ENCODE measurements at places on chromosomes 11 and 22. TPM values are rescaled to one million over a fixed set of nuclear protein-coding genes. Genes with fewer than 3 reads are reported as not detected.
A peak's percentile ranks its signal among the peaks of the same experiment; 100 is the strongest.

Gene RASL10A
- not detected for total RNA-seq

Gene MISFA
- total RNA-seq, result 4.8 TPM

Gene SNX32
- 1.5 TPM for total RNA-seq

Gene HBG2
- not detected for total RNA-seq

Gene NXPE4
- total RNA-seq, result not detected

Gene KBTBD3
- total RNA-seq, result 2.2 TPM

Gene OR5AK2
- total RNA-seq, result not detected

Gene SPTBN2
- total RNA-seq, result 57.2 TPM

DNA sequence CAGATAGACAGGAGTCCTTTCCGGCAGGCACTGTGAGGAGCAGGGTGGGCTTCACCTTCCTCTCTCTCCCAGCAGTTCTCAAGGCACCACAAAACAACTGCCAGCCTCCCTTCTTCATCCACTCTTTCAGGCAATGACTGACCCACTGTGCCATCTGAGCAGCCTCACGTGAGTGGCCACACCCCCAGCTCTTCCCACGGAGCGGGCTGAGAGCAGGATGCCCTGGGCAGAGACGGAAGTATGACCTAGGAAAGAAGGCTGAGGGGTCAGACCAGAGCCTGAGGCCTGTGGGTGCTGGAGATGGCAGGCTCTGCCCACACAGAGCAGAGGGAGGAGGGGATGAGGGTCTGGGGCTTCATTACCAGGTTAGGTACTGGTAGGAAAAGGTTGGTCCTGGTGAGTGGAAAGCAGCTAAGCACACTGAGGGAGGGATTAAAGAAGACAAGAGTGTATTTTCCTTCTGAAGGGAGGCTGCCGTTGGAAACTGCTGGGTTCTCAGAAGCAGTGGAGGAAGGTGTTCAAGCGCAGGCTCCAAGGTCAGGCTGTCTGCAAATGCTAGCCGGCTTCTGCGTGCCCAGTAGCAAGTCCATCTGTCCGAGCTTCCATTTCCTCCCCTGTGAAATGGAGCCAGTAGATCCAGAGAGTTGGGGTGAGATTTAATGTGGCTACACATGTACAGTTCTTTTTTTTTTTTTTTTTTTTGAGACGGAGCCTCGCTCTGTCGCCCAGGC, 4.6 kb downstream of the NLRP6 start:
- DNase-seq, result no peak

- no peak for DNase-seq
Observed at GRCh38 chr22:24327832-24328231, 57.2 kb downstream of the SPECC1L start.

DNA sequence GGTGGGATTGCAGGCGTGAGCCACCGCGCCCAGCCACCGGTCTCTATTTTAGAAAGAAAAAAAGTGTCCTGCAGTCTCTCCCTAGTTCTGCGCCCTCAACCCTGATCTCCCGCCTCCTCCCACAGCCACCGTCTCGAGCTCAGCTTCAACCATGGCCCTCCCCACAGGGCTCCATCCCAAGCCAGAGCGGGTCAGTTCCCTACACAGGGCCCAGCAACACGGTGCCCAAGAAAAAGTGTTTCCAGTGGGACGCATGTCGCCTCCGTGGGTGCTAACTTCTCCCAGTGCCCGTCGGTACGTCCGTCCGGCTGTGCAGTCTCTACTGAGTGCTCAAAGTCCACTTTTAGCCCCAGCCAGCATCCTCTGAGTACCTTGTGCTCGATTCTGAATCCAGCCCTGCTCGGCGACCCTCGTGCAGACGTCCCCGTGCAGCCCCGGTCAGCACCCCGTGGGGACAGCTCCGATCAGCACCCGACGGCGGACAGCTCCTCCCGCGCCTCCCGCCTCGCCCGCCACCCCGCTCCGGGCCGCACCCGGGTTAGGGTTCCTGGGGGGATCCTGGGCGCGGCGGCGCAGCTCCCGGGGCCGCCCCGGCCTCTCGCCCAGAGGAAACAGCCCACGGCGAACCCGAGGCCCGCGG, 657 bp upstream of the MAPK8IP2 start:
- peak; percentile 8 for DNase-seq

- DNase-seq, result no peak
Observed at GRCh38 chr11:38123673-38124072, 1525.6 kb upstream of the RAG2 start.

DNA sequence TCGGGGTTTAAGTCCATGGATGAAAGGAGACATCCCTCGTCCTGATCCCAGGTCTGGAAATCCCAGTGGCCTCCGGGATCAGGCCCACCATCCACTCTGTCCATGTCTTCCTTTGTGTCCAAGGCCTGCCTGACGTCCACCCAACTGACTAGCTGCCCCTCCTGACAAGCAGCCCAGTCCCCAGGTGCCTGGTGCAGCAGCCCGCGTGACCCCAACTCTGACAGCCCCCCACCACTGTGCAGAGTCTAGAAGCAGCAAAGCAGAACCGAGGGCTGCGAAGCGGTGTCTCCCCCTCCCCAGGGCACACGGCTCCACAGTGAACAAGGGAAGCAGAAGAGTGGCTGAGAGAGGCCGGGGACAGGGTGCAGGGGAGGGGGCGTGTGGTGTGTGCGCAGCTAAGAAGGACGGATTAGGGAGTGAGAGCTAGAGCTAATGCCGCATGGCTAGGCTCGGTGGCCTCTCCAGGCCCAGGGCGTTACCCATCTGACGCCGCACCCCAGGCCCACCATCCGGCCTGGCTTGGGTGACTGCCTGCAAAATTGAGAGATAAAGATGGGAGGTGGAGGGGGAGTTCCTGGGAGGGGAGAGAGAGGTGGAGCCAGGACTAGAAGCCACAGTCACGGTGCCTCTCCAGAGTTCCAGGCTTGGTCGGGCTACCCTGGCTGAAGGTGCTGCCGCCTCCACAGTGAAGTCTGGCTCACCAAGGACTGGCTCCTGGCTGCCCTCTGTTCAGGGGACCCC, 16.6 kb upstream of the BAIAP2L2 start:
- DNase-seq, result no peak

DNA sequence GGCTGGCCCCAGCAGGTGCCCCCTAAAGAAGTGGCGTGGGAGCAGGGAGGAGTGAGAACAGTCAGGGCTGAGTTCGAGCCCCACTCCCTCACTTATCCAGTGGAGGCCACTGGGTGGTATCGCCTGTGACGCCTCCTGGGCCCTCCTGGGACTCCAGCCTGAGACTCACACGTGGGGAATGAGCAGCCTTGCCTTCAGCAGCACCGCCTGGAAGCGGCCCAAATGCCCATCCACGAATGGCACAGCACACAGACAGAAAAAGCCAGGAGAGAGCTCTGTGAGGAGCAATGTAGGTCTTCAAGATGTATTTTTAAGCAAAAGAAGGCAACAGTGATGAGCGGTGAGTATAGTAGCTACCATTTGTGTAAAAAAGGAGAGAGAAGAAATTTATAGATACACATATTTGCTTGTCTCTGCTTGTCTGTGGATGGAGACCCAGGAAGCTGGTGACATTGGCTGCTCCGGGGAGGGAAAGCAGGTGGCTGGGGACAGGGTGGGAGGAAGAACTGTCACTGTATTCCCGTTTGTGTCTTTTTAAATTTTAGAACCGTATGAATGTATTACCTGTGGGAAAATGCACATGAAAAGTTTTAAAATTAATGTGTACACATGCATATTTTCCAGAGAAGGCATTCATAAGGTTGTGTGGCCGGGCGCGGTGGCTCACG, 13.2 kb downstream of the KCNJ4 start:
- DNase-seq, result no peak

- peak; percentile 5 for DNase-seq
Observed at GRCh38 chr11:133570376-133570775, 38.1 kb upstream of the OPCML start.

GRCh38 chr11:110086892-110087309, 6.3 kb upstream of the ZC3H12C start:
- peak; percentile 94 for DNase-seq

GRCh38 chr22:50737728-50738648, at the start of gene ACR:
Gene ACR (plus strand): TSS chr22:50738204. CDS start chr22:50738236, 32 bp downstream.
- DNase-seq, result no peak

DNA sequence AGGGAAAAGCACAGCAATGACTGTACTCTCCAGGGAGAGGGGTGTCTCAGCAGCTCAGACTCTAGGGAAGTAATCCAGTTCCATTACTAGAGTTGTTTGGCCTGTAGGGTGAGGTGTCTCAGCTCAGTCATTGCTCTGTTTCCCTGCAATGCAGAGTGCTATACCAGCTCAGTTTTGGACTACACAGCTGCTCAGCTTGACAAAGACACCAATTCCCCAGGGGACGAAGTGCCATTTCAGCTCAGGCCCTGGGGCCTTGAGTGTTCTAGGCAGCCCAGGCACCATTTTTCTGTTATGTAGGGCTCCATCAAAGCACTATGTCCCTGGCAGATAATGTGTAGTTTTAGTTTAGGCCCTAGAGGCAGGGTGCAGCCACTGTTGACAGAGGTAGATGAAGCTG, 18.2 kb downstream of the CALCB start:
- DNase-seq, result no peak

DNA sequence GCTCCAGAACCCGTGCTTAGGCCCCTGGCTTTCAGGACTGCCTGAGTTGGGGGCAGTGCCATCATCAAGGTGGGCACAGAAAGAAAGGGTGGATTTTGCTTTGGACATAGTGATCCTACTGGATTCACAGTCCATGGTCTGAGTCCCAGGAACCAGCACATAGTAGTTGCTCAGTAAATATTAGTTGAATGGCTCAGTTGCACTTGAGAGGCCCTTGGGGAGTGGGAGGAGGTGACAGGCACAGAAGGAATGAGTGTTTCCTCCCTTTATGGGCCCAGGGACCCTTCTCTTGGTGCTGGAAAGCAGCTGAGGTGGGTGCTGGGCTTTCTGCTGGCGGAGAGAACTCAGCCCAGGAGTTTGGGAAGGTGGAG, 16.6 kb downstream of the ARHGEF17 start:
- DNase-seq, result no peak

DNA sequence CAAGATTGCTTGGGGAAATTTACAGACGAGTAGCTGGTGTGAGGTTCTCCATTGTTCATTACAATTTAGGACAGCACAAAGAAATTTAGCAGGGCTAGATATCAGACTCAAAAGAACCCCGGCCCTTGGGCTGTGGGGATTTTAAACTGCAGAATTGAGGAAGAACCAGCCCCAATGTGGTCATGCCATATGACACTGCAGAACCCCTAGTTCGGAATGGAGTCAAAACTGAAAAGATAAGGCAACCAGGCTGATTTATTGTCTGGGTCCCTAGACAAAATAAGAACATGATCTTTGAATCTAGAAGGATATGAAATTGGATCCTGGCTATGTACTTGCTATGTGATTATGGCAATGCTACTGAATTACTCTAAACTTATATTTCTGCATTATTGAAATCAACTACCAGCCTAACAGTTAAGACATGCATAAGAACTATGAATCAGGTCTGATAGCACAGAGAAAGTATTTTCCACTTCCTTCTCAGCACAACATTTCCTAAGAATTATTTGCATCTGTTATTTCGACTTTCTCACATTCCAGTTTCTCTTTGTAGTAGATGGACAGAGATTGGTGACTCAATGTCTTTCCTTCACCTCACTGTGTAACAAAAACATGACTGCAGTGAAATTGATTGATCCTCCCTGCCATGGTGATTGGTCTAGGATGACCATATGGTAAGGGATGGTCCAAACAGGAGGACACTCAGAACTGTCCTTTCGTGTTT, 13.2 kb downstream of the MMP3 start:
- DNase-seq, result peak; percentile 52

DNA sequence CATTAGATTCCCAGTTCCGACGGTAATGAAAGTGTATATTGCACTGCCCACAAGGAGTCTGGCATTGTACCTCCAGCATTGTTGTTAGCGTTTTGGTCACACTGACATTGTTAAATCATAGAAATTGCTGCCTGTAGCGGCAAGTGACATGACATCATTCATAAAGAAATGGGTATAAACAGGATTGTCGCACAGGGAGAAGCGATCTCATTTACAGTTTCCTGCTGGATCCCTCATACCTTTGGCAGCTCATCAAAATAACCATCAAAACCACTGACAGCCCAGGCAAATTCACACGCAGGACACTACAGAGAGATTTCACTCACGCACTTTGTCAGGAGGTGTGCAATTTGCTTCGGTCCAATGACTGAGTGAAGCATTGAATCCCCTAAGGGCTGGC, 3.5 kb downstream of the HTR3B start:
- no peak for DNase-seq

- DNase-seq, result no peak
Observed at GRCh38 chr11:61083601-61084147, 18.6 kb upstream of the CD5 start.

- DNase-seq, result no peak
Observed at GRCh38 chr11:65112546-65113360, 1.1 kb downstream of the TM7SF2 start.

DNA sequence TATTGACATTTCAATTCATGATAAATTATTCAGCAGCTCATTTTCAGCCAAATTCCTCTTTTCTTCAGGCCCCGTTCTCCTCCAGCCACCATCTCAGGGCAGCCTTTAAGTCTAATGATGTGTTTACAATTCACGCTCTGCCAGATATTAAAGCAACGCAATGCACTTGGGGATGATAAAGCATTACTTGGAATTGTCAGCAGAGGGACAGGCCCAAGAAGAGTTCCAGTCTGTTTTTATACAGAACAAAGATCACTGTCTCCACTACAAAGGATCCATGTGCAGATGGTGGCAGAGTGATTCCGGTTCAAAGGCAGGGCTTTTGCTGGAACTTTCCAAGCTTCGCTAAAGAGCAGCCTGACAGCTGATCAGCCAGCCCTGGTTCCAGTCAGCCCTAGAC, 13.6 kb upstream of the GALNT18 start:
- no peak for DNase-seq

DNA sequence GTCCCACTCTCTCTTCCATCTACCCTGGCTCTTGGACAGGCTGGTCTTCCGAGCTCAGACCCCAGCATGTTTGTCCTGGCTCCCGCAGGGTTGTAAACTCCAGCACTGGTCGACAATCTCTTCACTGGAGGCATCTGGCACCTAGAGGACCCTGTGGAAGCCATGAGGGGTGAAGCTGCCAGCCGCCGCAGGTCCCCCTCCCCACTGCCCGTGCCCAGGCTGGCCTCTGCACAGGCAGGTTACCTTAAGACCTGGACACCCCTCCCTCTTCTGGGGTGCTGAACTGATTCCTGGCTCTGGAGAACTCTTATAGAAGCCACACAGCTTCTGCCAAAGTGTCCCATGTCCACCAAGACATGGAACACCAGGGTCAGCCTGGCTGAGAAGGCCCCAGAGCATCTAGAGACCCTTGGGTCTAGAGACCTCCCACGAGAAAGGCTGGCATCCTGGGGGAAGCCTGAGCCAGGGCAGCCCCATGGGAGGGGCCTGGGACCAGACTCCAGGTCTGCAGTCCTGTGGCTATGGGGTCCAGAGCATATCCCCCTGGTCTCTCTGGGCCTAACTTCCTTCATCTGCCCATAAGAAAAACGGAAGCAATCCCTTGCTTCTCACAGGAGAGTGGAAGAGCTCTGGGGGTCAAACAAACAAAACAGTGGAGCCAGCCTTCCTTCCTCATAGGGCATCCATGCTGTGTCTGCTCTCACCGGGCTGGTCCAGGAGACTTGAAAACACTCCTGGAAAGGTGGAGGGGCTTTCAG, 30.6 kb downstream of the LMO1 start:
- no peak for DNase-seq

- no peak for DNase-seq
Observed at GRCh38 chr11:31797190-31798056, 13.7 kb downstream of the PAX6 start.

Measured in mammary epithelial cell (primary cell).